ENCODE measurements at places on chromosomes 7 and 10.

- DNase-seq: no peak
Measured at GRCh38 chr7:14973712-14974428, 71.3 kb upstream of the DGKB start.

- DNase-seq: no peak
Measured at GRCh38 chr10:96497391-96497790, 16.3 kb downstream of the TLL2 start.

GRCh38 chr7:77252506-77252905 is 52.9 kb upstream of the FGL2 start:
- no peak for DNase-seq

GRCh38 chr7:16046041-16046440 is 359.6 kb upstream of the MEOX2 start:
- DNase-seq: no peak

GRCh38 chr7:123993996-123994395 is 38.9 kb downstream of the TMEM229A start:
- DNase-seq: no peak

GRCh38 chr10:31166606-31167005 is 134.9 kb upstream of the ZNF438 start:
- DNase-seq: no peak

DNA sequence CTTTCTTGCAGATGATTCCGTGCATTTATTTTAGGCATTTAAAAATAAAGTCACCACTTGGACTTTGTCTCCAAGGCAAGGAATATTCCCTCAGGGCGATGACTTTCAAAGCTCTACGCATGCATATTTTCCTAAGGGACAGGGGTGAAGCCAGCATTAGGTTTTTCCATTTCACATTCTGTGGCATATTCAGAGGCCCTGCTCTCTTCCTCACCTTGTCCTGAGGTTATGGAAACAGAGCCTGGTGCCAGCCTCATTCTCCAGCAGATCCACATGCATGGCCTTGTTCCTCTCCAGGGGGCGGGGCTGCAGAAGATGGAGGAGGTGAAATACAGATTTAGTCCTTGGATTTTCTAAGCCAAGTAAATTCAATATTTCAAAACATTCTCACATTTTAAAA is 11.6 kb upstream of the LYZL1 start:
- no peak for DNase-seq

DNA sequence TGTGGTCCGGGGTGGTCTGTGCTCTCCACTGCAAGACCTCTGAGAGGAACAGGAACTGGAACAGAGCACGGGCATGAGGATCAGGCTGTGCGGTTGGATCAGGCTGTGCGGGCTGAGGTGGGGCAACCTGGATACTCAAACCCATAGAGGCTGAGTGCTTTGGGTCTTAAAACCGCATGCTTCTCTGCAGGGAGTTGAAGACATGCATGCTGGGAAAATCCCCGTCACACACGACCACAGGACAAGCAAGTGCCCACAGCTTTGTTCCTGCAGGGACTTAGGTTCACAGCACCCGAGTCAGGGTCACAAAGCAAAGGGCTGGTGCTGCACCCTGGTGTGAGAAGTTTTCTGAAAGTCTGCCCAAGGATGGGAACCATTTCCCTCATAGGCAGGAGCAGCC is 221.2 kb downstream of the ZMYND11 start:
- no peak for DNase-seq

DNA sequence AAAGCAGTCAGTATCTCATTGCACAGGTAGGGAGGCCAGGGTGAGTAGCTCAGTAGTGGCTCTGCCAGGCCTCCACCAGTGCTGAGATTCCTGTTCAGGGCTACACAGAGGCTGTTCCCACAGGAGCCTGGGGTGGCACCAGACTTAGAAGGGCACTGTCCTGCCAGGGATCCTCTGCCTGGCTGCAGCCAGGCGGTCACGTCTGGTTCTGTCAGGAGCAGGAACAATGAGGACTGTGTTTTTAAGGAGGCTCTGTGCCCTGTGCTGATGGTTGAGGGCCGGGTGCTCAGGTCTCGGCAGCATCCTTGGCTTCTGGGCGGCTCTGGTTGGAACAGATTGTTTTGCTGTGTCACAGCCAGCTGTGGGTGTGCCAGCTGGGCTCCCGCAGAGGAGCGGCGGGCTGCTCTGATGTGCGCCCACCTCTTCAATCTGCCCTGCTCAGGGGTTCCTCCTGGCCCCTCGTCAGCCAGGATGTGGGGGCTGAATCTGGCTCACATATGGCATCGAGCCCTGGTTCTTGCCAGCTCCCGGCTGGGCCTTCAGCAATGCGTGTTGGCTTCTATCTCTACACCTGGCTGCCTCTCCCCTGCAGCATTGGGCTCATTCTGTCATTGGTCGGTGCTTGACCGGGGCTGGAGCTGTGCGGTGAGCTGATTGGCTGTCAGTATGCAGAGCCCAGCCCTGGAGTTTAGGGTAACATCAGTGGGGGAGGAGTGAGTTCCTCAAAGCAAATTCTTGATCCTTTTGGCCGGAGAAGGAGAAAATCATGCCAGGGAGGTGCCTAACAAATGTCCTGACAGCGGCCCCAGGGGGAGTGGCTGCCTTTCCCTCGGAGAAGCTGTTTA is 41.2 kb downstream of the TACR2 start:
- DNase-seq: no peak

DNA sequence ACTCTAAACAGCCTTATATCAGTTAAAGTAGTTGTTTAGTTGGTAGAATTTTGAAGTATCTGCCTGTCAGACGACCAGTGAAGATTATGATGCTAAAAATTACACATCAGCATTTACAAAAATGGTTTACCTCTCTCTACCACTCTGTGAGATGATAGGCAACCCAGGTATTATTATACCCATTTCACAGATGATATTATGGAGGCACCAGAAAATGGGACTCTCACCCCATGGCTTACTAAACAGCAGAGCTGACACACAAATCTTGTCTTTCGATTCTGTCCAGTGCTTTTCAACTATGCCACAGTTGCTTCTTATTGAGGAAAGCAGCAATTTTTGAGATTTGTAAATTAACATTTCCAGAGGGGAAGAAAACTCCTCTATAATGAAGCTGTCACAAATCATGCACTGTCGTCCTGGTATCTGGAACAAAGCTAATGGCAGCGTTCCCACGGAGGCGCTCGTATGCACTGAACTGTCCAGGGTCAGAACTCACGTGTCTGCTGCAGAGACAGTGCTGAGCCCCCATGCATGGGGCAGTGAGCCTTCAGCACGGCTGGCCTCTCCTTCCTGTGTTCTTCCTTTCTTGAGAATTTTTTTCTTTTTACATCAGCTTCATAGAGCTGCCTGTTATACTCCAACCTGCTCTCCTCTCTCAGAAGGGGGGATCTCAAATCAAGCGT is 381.1 kb downstream of the SDK1 start:
- no peak for DNase-seq

- no peak for DNase-seq
Measured at GRCh38 chr7:7231000-7231399, 48.7 kb downstream of the C1GALT1 start.

GRCh38 chr7:44045226-44046014 is 918 bp downstream of the DBNL start:
- no peak for DNase-seq

GRCh38 chr10:84333864-84334451 is 5.6 kb downstream of the CCSER2 start:
- peak; percentile 55 for DNase-seq
